ENCODE measurements at places on chromosomes 4 and X. TPM values are rescaled to one million over a fixed set of nuclear protein-coding genes. Genes with fewer than 3 reads are reported as not detected.
A peak's percentile ranks its signal among the peaks of the same experiment; 100 is the strongest.

The DCAF12L2 gene
- 3.0 TPM for polyA plus RNA-seq

The NUDT11 gene
- polyA plus RNA-seq: 13.3 TPM

DNA sequence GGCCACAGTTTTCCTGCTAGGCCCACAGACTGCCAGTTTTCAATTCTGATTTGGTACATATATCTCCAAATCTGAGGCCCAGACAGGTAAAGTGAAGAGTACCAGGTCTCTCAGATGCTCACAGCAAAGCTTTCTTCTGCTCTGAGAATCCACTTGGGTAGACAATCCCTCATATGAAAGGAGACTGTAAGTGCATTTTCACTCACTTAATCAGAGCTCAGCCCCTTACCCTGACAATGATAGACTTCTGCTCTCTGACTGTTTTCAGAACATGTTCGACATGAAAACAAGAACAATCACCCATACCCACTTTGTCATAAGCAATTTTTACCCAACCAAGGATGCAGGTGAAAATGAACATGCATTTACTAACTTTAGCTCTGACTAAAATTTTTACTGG lies 7.1 kb downstream of the GPRIN3 start:
- DNase-seq: no peak

GRCh38 chrX:136752796-136753195 lies 27.9 kb downstream of the ARHGEF6 start:
- DNase-seq: no peak

DNA sequence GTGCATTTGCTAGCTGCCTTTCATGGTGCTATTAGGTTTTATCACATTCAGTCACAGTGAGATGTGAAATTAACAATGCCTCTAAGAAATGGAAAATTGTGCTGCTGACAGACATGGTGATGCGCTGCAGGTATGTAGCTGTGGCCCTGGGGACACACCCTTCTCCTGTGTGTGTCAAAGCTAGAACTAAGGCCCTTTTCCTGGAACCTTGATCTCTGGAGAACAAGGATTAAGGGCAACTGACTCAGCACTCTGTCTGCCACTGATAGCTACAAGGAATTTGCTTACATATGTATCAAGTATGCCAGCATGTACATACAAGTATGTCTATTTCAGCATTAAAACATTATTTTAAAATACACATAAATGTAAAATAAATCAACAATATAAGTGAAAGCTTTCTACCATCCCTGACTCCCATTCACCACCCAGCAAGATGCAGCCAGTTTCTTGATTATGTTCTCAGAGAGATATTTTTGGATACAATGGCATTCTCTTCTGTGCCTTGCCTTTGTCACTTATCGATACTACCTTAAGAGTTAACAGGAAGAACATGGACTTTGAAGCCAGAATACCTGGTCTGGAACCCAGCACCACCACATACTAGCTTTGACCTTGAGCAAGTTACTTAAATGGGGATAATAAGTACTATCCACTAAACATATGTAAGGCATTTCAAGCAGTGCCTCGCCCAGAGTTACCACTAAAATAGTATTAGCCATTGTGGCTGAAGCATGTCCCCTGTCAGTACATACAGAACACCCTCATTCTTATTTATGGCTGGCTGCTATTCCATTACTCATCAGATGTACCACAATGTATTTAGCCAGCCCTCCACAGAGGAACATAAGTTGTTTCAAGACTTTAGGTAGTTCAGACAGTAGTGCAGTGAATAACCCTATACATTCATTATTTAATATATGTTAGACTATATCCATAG lies 68.5 kb downstream of the NPNT start:
- no peak for DNase-seq

DNA sequence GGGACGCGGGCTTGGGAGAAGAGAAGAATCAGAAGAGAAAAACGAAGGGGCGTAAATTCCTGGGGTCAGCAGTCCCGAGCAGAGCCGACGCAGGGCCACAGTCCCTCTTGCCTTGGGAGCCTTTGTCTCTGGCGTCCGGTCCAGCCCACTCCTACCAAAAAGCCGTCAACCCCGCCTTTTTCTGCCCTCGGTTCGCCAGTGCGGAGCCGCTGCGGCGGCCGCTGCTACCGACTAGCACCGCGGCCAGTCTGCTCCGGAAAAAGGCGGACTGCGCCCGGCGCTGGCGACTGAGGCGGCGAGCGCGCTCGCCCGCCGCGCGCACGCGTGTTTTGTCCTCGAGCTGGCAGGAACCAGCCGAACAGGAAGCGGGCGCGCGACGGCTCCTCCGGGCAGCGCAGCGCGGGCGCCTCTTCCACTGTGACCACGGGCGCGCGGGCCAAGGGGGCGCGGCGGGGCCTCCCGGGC lies 502 bp downstream of the HNRNPDL start:
- no peak for DNase-seq

- DNase-seq: no peak
Observed at GRCh38 chr4:2785613-2786012, 7.3 kb upstream of the SH3BP2 start.

GRCh38 chr4:25609976-25610375 lies 45.7 kb upstream of the SLC34A2 start:
- no peak for DNase-seq

DNA sequence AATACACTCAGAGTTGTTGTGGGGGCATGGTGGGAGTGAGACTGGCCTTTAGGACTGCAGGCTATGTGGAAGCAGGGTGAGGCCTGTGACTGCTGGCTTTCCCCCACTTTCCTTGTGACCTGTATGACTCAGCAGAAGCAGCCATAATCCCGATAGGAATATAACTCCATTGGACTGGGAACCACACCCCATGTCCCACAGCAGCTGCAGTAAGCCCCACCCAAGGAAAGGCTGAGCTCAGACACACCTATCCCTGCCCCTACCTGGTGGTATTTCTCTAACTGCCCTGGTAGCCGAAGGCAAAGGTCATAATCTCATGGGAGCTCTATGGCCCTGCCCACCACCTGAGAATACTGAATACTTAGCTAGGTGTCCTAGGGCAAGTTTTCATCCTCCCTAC lies 169.3 kb downstream of the GC start:
- no peak for DNase-seq

DNA sequence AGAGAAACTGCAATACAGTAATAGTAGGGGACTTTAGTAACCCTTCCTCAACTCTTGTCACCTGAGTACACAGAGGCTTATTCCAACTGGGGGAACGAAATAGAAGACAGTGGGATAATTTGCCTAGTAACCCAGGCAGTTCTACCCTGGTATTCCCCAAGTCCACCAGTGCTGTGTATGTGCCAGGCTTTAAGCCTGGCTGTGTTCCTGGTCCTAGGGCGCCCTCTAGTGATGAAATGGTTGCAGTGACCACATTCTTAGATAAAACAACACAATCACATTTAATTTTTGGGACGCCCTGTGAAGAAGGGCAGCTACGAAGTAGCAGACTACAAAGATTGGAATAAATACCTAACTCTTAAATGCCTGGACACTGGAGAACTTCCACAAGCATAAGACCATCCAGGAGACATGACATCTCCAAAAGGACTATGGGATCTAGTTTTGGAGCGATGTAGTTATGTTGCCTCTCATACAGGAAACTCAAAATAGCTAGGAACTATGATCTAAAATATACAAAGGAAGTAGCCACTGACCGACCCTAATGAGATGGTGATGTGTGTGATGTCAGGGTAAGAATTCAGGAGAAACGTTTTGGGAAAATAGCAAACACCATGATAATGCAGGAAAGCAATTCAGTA lies 288.5 kb upstream of the ZCCHC13 start:
- DNase-seq: peak; percentile 13

- DNase-seq: no peak
Observed at GRCh38 chr4:169167957-169168858, 102.5 kb downstream of the SH3RF1 start.

GRCh38 chr4:40070387-40070786 lies 13.7 kb downstream of the N4BP2 start:
- no peak for DNase-seq

- no peak for DNase-seq
Observed at GRCh38 chr4:45294464-45294863, 568.1 kb upstream of the GNPDA2 start.

- no peak for DNase-seq
Observed at GRCh38 chr4:145170223-145170622, 10.2 kb downstream of the OTUD4 start.

All from right renal cortex interstitium (tissue), 3 donors.